Choroid plexus epithelial cell (primary cell): ENCODE measurements at places on chromosomes 5 and 9.

GRCh38 chr9:33695299-33695698, 100.1 kb upstream of the PRSS3 start:
- DNase-seq = no peak

DNA sequence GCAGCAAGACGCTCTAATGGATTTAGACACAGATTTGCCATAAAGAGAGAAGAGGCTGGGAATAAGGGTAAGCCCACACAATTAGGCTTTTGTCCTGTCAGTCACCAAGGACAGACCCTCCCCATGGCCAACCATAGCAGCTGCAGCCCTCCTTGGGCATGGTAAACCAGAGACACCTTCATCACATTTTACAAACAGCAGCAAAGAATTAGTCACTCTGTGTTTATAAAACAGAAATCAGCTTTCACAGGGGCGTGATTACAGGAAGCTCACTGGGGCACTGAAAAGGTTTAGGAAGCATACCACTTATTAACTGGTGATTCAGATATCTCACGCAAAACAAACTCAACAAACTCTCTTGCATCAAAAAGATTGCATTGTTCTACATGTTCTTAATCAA, 37.3 kb upstream of the ZNF622 start:
- DNase-seq = peak; percentile 52

- DNase-seq = no peak
Measured at GRCh38 chr5:68452286-68452685, 236.7 kb downstream of the PIK3R1 start.

GRCh38 chr5:168446983-168447619, 39.2 kb upstream of the RARS1 start:
- no peak for DNase-seq

DNA sequence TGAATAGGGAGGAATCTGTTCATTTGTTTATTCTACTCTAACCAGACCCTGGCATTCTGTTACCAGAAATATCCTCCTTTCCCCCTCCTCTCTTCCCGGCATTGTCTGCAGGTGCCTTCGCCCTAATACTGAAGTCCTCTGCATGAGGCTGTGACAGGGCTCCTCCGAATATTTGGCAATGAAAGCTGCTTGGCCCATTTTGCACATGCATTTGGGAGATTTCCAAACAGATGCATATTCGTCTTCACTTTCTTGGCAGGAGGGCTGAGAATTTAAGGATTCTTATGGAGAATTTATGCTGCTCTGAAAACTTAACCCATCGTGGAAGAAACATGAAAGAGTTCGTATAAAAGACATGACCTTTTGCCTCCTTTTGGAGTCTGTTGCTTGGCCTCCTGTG, 484.0 kb downstream of the ZNF608 start:
- peak; percentile 16 for DNase-seq

GRCh38 chr9:88092797-88093331, 45.4 kb downstream of the SPATA31C2 start:
- peak; percentile 89 for DNase-seq

DNA sequence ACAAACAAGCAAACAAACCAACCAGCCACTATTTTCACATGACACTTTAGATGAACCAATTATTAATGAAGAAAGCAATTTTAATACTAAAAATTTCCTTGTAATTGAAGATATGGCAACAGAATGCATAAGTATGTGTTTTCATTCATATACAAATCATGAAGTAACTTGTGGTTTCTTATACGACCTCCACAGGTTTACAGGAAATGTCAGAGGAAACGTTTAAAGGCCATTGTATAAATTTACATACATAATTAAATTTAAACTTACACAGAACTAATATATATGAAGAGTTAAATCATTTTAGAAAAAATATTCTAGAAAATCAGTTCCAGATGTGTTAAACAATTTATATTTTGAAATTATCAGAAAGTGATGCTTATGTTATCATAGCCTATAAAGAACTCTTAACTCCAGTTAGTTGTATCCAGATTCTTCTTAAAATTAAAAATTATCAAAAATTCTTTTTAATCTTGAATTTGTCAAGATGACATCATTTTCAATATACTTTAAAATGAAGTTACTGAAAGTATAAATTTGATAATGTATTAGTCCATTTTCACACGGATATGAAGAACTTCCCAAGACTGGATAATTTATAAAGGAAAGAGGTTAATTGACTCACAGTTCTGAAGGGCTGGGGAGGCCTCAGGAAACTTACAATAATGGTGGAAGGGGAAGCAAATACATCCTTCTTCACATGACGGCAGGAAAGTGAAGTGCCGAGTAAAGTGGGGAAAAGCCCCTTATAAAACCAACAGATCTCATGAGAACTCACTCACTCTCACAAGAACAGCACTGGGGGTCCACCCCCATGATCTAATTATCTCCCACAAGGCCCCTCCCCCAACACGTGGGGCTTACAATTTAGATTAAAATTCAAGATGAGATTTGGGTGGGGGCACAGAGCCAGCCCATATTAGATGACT, 192.0 kb downstream of the PIK3R1 start:
- no peak for DNase-seq

GRCh38 chr9:5364294-5365024, 24.8 kb upstream of the RLN1 start:
- DNase-seq = peak; percentile 71

GRCh38 chr5:172454358-172455086, at the start of gene SH3PXD2B:
Gene SH3PXD2B (minus strand): TSS chr5:172454525. CDS start chr5:172454352, 173 bp downstream.
- DNase-seq = peak; percentile 52

DNA sequence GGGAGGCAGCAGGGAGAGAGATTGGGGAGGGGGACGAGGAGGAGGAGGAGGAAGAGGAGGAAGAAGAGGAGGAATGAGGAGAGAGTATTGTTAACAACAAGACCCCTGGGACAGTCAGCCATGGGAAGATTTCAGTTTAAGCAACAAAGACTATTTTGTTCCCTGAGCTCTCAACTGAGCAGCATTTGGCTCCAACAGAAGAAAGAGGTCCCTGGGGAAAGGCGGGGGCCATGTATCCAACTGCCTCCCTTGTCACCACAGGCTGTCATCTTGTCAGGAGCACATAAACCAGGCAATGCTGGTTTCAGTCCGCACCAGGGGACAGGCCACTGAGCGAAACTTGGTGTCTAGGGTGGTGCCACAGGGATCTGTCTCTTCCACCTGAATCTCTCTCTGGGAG, 316.1 kb downstream of the TLE1 start:
- DNase-seq = no peak

DNA sequence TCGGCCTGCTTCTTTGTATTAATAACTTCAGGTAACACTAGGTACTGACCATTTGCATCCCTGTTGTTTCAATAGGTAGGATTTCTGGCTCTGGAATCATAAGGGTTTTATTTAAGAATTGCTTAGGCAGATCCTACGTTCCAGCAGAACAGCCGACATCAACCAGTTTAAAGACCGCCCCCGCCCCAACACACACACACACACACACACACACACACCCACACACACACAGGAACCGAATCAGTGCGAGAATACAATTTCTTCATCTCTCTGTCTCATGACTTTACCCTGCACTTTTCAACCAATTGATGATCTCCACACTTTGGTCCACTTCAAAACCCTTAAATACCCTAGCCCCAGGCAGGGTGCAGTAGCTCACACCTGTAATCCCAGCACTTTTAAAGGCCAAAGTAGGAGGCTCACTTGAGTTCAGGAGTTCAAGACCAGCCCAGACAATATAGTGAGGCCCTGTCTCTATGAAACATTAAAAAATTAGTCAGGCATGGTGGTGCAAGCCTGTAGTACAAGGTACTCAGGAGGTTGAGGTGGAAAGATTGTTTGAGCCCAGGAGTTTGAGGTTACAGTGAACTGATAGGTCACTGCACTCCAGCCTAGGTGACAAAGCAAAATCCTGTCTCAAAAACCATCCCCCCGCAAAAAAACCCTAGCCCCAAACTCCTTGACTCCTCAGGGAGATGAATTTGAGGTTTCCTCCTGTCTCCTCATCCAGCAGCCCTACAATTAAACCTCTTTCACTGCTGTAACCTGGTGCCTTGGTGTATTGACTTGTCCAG, 2.7 kb upstream of the MTMR12 start:
- DNase-seq = no peak

DNA sequence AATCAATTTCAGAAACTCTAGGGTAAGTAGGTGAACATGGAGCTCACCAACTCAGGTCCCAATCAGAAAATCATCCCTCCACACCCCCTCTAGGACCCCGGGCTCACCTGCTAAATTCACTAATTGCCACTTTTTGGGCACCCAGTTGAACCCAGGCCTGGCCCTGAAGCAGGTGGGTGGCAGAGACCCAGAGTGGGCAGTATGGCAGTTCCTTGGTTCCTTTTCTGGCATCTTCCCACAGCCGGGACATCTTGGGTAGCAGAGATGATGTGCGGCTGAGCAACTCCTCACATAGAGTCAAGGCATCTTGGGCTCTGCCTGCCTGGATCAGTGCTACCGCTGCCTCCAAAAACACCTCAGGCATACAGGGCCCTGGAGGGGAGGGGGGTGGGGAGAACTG, 2.9 kb upstream of the VCP start:
- DNase-seq = no peak

DNA sequence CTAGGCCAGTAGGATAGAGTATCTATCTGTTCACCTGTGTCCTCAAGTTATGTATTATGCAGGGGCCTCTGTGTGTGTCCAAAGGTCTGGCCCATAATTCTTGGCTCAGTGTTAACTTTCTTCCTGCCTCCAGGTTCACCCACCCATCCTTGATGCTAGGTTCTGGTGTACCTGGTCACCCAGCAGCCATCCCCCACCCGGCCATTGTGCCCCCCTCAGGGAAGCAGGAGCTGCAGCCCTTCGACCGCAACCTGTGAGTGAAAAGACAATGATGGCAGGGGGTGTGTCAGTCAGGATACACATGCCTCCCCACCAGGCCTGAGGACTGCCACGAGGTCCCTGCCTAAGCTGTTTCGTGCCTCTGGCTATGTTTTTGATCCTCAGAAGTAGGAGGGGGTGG, 27.6 kb downstream of the TCF7 start:
- DNase-seq = no peak

DNA sequence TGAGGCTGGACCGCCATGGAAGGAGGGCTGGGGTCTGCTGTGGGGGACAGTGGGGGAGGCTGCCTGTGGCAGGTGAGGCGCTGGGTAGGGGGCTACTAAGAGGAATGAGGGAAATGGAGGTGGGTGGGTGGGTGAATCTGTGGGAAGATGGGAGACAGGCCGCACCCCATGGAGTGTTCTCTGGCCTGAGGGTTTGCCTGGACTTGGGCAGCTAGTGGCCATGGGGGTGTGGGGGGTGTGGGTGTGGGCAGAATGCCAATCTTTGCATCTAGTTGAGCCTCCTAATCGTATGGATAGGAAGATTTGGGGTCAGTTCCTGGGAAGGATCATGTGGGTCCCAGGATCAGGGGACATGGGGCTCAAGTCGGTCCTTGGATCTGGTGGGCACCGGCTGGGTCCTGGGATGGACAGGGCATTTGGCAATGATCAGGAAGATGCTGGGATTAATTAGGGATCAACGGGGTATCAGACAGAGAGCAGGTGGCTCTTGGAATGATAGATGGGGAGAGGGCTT, 518 bp downstream of the ZDHHC12 start:
- no peak for DNase-seq
